Activated T-cell treated with anti-CD3 and anti-CD28 coated beads, Interleukin-2, amount 50 U/mL, for 24 hours (primary cell): ENCODE measurements at places on chromosomes 12 and 14.

DNA sequence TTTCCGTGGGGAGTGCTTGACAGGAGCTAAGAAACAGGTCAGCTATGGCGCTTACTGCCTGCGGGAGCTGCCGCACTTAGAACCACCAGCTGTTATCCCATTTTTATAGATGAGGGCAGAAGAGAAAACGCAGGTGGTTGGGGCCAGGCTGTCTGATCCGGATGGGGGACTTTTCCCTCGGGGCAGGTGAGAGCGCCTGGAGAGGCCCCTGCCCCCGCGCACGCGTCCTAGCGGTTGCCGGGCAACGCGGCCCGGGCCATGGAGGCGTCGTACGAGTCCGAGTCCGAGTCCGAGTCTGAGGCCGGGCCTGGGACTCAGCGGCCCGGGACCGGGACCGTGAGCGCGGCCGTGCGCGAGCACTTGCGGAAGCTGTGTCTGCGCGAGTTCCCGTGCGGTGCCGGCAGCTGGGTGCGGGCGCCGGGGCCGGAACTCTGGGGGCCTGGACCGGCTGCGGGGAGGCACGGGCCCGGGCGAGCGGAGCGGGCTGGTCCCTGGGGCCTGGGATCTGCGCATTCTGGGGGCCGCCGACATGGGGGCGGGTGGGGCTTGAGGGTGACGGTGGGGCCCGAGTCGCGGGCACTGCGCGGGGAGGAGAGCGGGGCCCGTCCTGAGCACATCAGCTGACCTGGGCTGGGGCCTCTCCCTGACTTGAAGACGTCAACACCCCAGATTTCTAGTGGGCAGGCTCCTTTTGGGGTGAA, at the start of gene LRRC43:
Gene LRRC43 (plus strand): TSS at position 237 of the 701 bp plus-strand sequence. CDS start 22 bp downstream, at position 259.
- peak; percentile 58 for DNase-seq

GRCh38 chr14:50728836-50729235, 60.7 kb upstream of the SAV1 start:
- no peak for DNase-seq

DNA sequence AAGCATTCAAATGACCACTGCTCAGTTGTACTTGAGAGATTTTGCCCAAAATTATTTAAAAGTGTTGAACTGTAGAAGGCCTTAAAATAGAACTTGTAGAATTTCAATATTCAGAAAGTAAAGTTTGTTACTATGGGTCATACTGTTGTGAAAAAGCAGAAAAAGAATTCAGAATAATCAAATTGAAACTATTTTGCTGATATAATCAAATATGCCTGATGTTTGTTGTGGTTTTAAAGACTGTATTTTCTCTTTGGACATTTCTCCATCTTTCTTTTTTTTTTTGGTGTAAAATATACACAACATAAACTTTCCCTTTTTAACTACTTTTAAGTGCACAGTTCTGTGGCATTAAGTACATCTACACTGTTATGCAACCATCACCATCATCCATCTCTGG, 374.7 kb downstream of the APAF1 start:
- no peak for DNase-seq

DNA sequence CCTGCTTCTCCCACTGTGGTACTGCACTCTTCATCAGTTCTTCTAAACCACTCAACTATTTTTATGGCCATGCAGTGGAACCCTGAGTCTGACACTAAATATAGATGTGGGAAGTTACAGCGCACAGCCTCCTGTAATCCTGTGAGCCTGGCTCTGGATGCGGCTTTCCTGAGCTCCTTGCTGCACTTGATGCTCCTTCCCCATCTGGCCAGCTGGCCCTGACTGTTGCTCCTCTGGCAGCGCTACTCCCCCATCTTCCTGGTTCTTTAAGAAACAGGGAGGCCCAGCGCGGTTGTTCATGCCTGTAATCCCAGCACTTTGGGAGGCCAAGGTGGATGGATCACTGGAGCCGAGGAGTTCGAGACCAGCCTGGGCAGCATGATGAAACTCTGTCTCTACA, 24.6 kb downstream of the IQSEC3 start:
- no peak for DNase-seq

DNA sequence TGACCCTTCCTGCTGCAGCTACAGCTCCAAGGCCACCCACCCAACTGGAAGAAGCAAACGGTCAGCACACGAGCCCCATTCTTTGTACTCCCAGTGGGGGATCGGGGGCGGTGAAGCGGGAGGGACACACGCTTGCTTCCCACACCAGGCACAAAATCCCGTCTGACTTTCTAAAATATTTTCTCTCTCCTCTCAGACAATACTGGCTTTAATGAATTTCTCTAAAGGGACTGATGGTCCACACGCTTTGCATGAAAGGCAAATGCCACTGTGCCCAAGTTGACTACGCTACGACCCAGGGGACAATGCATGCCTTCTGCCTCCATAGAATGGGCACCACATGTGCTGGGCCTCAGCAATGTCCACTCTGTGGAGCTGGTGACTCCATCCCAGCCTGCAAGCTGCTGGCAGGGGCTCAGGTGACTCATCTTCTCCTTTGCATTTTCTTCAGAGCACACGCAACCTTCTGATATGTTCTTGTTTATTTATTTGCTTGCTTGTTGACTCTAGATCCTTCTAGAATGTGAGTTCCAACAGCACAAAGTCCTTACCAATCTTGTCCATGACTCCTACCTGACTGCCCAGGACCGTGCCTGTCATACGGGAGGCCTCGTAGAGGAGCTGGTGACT, 15.6 kb downstream of the SYNE3 start:
- no peak for DNase-seq

GRCh38 chr14:80117876-80118275, 93.4 kb downstream of the DIO2 start:
- no peak for DNase-seq

- DNase-seq = peak; percentile 42
These were observed 64.4 kb downstream of the FBXL14 start for GRCh38 chr12:1529862-1530591.

- no peak for DNase-seq
These were observed 88.0 kb upstream of the MBIP start for GRCh38 chr14:36408388-36408787.

GRCh38 chr12:75190846-75191245, 18.8 kb downstream of the KCNC2 start:
- no peak for DNase-seq

GRCh38 chr12:7113389-7113871, 4.4 kb upstream of the C1RL start:
- peak; percentile 49 for DNase-seq

- peak; percentile 88 for DNase-seq
These were observed 44.7 kb upstream of the FBRSL1 start for GRCh38 chr12:132444957-132445883.

- DNase-seq = no peak
These were observed 6.5 kb downstream of the HOXC13 start for GRCh38 chr12:53944907-53945847.

GRCh38 chr12:89448526-89448925, 76.1 kb downstream of the GALNT4 start:
- DNase-seq = no peak

DNA sequence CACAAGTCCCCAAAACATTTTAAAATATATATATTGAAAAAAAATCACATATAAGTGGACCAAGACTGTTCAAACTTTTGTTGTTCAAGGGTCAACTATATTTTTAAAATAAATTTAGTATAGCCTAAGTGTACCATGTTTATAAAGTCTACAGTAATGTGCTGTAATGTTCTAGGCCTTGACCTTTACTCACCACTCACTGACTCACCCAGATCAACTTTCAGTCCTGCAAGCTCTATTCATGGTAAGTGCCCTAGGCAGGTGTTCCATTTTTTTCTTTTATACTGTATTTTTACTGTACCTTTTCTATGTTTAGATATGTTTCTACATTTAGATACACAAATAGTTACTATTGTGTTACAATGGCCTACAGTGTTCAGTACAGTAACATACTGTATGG, 23.4 kb upstream of the TMTC1 start:
- no peak for DNase-seq

DNA sequence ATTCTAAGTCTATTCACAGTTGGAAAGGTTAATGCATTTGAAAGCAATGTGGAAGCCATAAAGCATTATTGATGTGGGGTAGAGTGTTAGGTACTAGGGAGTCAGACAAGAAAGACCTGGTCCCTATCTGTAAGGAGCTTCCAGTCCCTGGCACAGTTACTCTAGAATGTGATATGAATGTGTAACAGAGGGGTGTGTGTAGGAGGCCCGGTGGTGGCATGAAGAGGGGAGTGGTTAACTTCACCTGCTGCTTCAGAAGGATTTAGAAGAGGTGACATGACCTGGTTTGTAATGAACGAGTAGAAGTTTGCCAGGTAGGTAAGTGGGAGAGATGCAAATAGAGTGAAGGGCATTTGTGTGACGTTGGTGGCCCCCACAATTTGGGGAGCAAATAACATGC, 15.1 kb upstream of the GALNT6 start:
- no peak for DNase-seq

- DNase-seq = peak; percentile 85
These were observed 473.0 kb downstream of the DPF3 start for GRCh38 chr14:72420749-72421474.

GRCh38 chr14:82126006-82126405, 592.4 kb upstream of the SEL1L start:
- no peak for DNase-seq

DNA sequence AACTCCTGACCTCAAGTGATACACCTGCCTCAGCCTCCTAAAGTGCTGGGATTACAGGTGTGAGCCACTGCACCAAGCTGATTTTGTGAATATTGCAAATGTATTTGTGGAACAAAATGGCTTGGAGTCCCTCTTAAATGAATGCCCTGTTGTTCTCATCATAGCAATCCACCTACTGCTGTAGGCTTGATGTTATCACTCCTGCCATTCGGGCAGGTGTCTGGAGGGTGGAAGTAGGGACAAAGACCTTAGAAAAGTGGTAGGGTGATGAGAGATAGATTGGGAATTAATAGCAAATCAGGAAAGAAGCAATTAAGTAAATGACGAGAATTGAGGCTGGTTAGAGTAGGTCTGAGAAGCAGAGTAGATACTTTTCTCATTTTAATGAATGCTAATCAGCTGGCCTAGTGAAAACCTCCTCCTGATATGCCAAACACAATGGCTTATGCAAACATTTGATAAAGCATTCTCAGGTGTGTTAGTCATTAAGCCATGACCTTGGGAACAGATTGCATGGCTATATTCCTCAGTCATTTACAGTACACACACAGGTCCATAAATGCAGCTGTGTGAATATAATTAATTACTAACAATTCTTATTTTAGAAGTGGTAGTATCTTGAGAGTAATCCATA, 60.5 kb upstream of the USP44 start:
- DNase-seq = no peak

DNA sequence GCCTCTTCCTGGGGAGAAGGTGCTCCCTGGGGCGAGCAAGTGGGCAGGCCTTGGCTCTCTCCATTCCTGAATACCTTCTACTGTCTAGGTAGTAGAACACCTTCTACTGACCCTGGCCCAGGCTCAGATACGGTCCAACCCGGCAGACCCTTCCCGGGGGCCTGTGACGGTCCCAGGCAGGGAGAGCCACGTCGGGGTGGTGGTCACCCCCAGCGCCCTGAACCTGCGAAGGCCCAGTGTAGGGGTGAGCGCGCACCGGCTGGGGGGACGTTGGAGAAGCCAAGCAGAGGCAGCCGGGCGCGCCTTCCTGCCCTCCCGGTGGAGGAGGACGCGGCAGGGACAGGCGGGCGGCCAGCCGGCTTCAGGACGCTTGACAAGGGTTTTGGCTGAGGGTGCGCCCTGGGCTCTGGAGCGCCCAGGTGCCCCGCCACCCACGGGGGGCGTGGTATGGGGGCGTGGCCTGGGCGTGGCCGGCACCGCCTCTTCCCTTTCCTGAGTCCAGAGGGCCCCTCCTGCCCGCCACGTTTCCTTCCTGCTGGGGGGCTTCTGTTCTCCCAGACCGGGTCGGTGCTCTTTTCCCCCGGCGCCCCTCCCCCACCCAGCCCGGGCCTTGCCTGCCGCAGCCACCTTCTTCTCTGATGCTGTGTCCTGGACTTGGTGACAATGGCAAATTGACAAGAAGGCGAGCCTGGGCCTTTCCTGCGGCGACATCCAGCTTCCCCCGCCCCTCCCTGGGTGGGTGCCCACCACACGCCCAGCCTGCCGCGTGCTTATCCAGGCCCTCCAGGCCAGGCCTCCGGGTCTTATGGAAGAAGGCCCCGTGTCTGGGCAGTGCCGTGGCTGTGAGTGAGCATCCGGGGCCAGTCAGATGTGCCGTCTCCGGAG, 24.5 kb upstream of the PPP1R13B start:
- DNase-seq = peak; percentile 88

- peak; percentile 83 for DNase-seq
These were observed at the start of gene HOXC10 for GRCh38 chr12:53984901-53985691. Gene HOXC10, plus strand, starts transcription at chr12:53985146. Its CDS starts 114 bp downstream, at chr12:53985260.

- no peak for DNase-seq
These were observed 128.5 kb downstream of the KCNK10 start for GRCh38 chr14:88194531-88194930.

GRCh38 chr12:14621826-14622225, 54.1 kb upstream of the PLBD1 start:
- DNase-seq = no peak

- DNase-seq = no peak
These were observed 75.9 kb upstream of the ATF7IP start for GRCh38 chr12:14289601-14290000.

- DNase-seq = no peak
These were observed 6.7 kb downstream of the RPH3A start for GRCh38 chr12:112798048-112798760.

DNA sequence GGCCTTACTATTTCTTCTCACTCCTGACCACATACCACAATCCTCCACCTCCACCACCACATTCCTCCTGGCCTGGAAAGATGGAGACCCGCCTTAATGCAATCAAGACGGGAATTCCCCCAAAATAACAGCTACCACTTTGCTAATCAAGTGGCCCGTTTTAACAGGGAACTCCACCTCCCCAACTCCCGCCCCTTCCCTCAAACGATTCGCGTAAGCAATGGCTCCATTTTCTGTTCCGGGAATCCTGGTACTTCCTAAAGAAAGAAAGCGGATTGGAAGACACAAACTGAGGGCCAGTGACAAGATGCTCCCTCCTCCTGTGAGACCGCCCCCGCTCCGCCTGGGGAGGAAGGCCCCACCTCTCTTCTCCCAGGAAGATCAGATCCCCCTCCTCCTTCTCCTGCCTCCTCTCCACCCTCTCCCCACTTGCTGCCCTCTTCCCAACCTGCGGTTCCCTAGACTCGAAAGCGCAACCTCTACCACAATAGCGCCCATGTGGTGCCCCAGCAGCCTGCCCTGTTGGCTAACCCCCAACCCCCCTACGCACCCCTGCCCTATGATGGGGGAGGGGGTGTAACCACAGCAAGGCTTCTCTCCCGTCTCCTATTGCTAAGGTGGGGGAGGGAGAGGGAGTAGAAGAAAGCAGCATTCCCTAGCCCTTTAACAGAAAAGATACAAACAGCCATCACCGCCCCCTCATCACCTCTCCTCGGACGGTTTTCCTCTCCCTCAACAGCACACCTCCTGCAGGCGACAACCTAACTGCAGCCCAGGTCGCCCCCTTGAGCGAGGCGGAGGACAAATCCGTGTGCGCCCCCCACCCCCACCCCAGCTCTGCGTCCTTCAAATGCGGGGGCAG, 777 bp downstream of the ARF3 start:
- DNase-seq = peak; percentile 50

DNA sequence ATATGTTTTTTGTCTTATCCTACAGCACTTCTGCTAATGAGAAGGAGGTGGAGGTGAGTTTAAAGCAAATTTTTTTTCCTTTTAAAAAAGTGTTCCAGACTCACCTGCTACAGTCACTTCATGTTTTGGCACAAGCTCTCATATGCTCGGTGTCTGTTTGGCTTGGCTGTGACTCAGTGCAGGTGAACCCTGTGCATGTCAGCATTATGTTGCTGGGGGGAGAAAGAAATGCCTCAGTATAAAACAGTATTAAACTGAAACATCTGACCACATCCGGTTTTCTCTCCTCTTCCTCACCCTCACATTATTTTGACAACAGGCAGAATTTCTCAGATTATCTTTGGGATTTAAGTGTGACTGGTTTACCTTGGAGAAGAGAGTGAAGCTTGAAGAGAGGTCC, 105.2 kb downstream of the DNAI7 start:
- no peak for DNase-seq
